ENCODE measurements at places on chromosomes 4 and X. TPM values are rescaled to one million over a fixed set of nuclear protein-coding genes. Genes with fewer than 3 reads are reported as not detected.
A peak's percentile ranks its signal among the peaks of the same experiment; 100 is the strongest.

GRCh38 chr4:126856906-126857305, 775.9 kb upstream of the INTU start:
- DNase-seq, result no peak

DNA sequence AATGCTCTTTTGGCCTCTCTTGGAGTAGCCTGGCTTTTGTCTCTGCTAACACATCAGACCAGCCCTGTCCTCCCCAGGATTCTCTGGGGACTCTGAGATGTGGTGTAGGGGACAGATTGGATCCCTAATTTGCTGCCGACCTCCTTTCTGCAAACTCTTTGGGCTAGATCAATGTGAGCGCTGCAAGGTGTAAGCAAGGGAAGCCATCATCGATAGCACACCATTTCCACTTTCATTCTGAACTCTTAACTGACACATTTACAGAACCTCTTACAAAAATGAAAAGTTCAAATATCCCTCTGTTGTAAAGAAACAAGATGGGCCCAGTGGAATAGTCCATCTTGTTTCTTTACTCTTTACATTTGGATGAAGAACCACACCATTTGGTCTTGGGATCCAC, 46.6 kb downstream of the PGRMC2 start:
- no peak for DNase-seq

GRCh38 chr4:24527371-24527770, 57.0 kb downstream of the DHX15 start:
- DNase-seq, result peak; percentile 19

DNA sequence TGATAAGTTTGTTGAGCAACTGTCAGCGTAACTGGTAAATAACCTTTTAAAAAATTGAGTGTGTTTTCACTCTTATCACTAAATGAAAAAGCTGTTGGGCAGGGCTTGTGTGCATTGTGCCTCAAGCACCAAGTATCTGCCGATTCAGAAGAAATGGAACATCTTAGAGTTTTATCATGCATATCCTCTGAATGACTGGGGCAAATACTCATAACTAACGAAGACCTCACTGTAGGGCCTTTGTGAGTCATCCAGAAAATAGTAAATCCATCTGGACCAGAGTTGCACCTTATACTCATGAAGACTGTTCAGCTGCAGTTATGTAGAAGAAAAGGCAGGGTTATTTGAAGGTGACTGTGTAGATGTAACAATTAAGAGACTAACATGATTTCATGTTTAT, 222.1 kb downstream of the CAMK2D start:
- DNase-seq, result peak; percentile 90

COL4A5 gene
- polyA plus RNA-seq, result 5.3 TPM

DNA sequence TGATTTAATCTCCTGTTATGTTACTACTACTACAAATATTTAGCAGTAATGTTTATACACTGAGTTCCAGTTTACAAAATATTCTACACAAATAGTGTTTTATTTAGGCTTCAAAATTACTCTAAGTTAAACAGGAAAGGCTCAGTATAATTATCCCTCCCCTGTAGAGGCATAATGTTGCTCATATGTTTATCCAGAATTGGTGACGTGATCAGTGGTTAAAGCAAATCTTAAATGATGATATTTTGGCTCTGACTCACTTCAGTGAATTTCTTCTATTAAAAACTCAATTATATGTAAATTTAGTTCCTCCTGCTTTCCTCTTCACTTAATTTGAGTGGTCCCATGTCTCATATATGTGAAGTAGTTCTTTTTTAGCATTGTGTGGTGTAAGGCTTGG, 438.5 kb downstream of the ADGRL3 start:
- no peak for DNase-seq

GRCh38 chrX:153984351-153985178, 12.0 kb downstream of the TMEM187 start:
- DNase-seq, result no peak

AMELX gene
- not detected for polyA plus RNA-seq

- no peak for DNase-seq
Observed at GRCh38 chr4:131159261-131159660, 1989.8 kb upstream of the PCDH10 start.

All from GM23248 (cell line).